ENCODE measurements at places on chromosomes 2 and 18.

GRCh38 chr2:33620-34019 lies 12.7 kb downstream of the FAM110C start:
- DNase-seq: no peak

DNA sequence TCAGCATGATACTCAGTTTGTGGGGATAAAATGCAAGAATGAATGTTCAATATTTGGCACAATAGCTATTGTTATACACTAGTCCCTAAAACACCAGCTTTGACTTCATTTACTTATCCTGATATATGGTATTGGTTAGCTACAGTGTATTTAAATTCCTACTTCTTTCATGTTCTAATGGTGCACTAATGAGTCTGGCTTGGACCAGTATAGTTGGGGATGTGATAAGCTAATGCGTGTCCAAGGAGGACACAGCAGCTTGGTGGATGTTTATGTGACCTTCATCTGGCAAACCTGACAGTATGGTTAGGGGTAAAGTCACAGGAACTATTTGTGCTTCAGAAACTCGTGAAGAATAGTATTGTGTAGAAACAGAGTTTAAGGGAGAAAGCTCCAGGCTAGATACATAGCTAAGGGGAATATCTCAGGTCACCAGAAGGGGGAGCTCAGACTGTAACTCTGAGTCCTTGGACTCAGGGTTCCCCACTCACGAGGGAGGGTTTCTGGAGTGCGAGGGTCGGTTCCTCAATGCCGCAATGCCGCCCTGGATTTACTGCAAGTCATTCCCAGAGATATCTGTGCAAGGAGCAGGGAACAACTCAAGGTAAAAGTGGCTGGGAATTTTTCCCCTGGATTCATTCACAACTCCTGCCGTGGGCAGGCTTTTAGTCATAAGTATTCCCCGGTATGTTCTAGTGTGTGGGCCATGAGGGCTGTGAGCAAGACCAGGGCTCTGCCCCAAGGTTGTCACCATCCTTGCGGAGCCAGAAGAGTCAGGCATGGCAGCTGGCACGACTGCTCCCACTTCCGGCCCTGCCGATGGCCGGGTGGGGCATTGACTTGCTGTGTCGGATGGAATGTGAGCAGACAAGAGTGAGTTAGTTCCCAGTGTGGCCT lies 14.5 kb downstream of the IL1R2 start:
- no peak for DNase-seq

GRCh38 chr18:306608-307255 lies 38.9 kb upstream of the THOC1 start:
- no peak for DNase-seq

DNA sequence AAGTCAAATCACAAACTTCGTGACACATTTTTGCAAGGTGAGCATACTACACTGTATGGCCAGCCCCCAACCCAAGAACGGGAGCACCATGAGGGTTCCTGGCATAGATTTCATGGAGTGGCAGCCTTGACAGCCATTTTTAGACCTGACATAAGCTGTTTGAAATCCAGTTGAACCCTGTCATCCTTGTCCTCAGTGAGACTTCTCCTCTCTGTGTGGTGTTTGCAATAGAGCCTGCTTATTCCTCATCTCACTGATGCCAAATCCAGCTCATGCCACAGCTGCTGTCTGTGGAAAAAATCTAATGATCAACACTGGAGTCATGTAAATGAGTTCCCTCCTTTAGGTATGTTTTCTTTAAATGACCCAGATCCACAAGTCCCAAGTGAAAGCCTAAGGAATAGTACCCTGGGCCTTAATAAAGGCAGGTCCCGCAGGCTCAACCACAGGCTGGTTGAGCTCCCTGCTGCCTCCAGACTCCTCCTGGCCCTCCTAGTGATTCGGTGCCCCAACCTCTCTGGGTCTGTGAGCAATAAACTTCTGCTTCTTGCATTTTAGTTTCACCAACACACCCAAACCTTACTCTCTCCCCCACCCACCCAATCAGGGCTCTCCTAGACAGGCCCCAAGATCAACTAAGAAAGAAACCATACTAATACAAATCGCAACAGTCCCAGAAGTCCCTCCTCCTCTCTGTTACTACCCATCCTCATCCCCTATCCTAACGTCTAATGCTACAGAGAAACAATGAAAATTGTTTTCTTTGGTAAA lies 8.4 kb upstream of the CREG2 start:
- no peak for DNase-seq

GRCh38 chr2:221997100-221997499 lies 301.7 kb downstream of the PAX3 start:
- no peak for DNase-seq

DNA sequence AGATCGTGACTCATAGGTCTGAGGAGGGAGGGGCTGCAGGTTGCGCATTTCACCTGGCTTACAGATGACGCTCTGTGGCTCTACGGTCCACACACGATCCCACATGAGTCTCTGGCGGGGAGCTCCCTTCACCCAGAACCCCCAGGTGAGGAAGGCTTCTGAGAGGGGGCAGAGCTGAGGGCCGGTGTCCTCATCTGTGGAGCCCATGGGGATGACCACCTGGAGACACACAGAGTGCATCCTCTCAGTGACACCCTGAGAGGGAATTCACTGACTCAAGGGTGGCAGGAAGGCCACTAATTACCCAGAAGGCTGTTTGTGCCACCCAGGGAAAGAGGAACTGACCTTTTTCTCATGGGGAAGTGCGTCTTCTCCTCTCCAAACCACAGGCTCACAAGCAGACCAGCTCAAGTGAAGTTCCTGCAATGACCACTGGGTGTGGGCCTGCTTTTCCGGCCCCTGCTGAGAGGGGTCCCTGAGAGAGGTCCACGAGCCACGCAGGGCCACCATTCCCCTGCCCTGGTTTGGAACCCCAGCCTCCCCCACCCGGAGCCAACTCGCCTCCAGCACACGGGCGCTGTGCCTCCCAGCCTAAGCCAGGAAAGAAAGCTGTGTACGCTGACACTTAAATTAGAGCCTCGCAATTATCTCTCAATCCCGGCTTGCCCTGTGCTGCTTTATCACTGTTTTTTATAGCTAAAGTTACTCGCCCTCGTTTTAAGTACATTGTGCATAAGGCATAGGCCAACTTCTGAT lies 114.1 kb downstream of the BCL11A start:
- no peak for DNase-seq

GRCh38 chr2:157414050-157414449 lies 29.8 kb downstream of the CYTIP start:
- no peak for DNase-seq

- no peak for DNase-seq
Measured at GRCh38 chr2:79275197-79275596, 115.6 kb upstream of the REG3A start.

GRCh38 chr2:234980451-234981187 lies 28.8 kb downstream of the SH3BP4 start:
- no peak for DNase-seq

GRCh38 chr2:43319541-43319940 lies 93.1 kb upstream of the ZFP36L2 start:
- no peak for DNase-seq

GRCh38 chr18:55839343-55839742 lies 251.4 kb upstream of the TCF4 start:
- DNase-seq: no peak

DNA sequence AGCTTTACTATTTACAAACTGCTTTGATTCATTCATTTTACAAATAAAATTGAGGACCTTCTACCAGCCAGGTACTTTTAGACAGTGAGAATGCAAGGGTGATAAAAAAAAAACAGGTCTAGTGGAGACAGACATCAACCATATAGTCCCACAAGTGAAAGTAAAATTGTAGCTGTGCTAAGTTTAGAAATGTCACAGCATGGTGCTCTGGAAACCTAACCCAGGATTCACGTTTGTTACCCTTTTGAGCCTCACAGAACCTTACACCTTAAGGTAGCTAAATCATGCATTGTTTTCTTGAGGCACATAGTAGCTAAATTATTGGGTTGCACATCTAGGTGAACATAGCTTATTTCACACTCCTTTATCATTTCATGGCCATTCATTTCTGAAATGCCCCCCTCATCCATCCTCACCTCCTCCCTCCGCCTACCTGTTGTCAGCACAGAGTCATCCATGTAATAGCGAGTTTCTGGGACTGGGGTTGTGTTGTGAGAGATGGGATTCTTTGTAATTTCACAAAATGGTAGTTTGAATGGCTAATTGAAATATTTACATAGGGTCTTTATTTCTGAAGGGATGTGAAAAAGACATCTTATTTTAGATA lies 7.1 kb downstream of the MTA3 start:
- DNase-seq: no peak

DNA sequence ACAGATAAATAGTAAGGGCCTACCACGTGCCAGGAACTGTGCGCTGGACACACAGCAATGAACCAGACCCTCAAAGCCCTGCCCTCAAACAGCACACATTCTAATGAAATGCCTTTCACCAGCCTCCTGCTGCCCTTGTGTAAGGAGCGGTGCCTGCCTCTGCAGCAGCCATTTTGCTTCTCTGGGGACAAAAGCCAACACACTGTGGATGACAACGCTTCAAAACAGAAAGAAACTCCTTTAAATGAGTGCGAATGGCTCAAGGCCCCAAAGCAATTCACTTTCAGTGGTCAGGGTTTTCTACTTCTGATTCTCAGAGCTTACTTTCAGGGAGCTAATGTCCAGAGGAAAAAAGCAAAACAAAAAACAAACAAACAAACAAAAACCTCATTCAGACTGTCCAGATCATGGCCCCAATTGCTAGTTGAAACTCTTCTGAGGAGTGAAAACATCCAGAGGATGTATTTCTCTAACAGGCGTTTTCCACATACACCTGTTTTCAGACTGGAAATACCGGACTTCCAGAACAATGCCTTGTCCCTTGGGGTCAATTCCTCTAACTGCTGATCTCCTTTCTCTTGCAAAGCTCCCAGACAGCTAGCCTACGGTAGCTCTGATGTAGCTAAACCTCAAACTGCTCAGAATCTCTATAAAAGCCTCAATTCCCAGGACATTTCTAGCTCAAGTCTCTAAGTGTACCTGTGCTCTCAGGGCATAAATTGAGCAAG lies 323.3 kb upstream of the ZNF521 start:
- no peak for DNase-seq

DNA sequence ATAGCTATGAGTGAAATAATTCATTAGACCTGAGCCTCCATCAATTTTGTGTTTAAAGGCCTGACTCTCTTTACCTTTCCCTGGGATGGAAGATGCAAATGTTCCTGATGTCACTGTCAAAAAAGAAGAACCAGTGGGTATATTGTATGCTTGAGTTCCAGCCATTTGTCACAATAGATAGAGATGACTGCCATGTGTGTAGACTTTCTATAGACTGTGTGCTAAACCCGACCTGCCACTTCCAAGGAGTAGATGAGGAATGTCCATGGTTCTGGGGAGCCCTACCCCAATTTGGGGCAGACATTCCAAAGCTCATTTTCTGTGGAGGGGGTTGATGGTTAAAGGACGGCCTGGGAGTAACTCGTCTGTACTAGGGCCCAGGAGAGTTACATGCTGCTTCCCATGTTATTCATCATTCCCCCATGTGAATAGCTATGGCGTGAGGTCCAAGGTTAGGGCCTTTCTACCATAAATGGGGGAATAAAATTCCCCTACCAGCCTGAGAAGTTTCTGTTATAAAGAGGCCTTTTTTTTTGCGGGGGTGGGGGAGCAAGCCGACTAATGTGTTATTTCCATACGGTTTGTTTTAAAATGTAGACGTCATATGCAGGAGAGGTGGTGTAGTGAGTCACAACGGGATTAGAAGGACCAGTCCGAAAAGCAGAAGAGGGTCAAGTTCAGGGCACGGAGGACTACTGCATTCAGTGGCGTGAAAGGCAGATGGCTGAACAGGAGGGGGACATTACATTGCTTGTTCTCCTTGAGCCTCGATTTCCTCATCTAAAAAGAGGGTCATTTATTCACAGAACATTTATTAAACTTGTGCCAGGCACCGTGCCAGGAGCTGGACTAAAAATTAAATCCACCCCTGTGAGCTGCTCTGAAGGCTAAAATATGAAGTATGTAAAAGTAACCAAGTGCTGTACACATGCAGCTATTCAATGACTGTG lies 24.0 kb downstream of the IL1B start:
- no peak for DNase-seq

DNA sequence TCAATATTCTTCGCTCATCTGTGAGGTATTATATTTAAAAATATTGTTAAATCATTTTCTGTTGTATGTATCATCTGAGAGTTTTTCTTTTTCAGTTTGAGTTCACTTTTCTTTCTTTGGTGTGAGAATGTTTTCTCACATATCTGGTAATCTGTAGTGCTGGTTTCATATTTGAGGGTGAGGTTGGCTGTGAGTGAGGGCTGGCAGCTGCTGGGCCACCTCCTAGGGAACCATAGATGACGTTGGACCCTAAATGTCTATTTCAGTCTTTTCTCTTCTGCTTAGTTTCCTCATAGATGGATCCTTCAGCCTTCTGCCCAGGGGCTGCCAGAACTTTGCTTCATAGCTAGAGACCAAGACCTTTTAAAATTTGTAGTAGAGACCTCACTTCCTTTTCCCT lies 33.5 kb downstream of the MGAT5 start:
- DNase-seq: no peak

GRCh38 chr18:60506682-60507081 lies 134.1 kb upstream of the MC4R start:
- no peak for DNase-seq

DNA sequence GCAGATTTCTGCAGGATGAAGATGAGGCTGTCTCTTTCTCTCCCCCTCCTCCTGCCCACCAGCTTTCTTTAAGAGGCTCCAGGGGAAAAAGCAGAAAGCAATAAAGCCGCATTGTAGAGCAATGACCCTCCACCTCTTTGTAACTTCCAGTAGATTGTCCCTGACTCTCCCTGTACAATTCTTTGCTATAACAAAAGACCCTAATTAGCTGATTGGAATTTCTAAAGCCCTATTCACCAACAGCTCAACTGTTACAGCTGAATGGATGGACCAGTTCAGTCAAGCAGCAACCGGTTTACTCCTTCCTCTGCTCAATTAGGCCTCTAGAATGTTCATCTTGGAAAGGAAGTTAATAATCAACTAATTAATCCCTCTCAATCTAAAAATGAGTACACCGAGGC lies 301.0 kb downstream of the STK39 start:
- no peak for DNase-seq

- DNase-seq: no peak
Measured at GRCh38 chr2:76280686-76281085, 570.0 kb upstream of the GCFC2 start.

DNA sequence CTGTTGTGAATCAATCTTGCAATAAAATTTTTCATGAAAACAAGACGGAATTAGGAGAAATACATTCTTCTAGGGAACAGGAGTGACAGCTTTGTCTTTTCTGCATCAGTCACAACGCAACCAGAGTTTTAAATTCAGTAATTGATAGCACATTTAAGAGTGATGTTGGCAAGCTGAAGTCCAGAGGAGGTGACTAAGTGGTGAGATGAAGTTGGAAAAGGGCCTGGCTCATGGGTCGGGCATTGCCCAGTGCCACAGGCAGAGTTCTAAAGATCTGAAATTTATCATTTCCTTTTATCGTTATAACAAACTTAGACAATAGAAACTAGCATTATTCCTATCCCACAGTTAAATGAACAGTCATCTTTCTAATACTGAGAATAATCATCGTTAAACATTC lies 764.6 kb upstream of the ZEB2 start:
- no peak for DNase-seq

GRCh38 chr2:64114063-64114911 lies 29.9 kb downstream of the PELI1 start:
- no peak for DNase-seq
